ENCODE measurements at places on chromosomes 13 and 19. TPM values are rescaled to one million over a fixed set of nuclear protein-coding genes. Genes with fewer than 3 reads are reported as not detected.

The ZNF568 gene
- 14.1 TPM for total RNA-seq

The SHISA2 gene
- total RNA-seq = 21.6 TPM

The SWSAP1 gene
- 4.1 TPM for total RNA-seq

The FBXO27 gene
- total RNA-seq = 15.9 TPM

DNA sequence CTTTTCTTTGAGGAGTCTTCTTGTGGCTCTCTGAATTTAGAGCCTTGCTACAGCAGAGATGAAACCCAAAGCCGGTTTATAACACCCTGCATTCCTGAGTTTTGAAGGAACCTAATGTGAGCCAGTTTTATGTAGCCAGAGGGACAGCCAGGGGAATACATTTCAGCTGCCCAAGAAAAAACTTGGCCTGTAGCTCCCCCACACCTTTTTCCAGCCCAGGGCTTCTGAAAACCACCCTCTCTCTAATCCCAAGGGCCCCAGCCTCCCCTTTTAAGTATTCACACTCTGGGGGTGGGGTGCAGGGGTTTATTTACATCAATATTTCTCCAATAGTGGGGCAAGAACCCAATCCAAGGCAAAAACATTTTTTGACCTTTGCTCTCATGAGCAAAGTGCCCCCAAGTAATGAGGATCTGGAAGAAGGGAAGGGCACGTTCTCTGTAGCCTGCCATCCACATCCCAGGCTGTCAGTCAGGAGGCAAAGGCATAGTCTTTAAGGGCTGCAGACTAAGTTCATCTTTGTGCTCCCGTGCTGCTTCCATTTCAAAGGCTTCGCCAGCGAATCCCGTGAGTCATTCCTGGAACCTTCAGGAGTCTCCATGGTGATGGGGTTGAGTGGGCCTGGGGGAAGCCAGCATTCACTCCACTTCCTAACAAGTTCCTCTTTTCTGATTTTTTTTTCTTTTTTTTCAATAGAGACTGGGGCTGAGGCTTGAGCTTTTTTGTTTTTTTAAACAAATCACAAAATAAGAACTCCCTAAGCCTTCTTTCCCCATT lies 33.2 kb upstream of the MEDAG start:
- no peak for DNase-seq

DNA sequence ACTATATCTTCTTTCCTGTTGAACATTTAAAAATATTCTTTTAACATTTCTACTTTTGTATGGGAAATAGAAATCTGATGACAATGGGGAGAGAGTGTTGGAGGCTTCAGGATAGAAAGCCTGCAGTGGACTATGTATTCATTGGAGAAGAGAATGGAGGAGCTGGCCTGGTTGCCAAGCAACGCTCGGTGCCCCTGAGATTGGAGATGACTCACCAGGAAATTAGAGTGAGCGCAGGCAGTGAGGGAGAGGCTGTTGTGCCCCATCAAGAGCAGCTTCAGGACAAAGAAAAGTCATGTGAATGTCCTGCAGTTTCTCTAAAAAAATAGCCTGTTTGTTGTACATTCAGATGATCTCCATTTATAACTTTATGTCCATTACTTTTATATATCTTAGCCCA lies 48.7 kb upstream of the ZNF835 start:
- DNase-seq = no peak

GRCh38 chr19:45767881-45768654 lies 984 bp downstream of the SIX5 start:
- peak; percentile 73 for DNase-seq

DNA sequence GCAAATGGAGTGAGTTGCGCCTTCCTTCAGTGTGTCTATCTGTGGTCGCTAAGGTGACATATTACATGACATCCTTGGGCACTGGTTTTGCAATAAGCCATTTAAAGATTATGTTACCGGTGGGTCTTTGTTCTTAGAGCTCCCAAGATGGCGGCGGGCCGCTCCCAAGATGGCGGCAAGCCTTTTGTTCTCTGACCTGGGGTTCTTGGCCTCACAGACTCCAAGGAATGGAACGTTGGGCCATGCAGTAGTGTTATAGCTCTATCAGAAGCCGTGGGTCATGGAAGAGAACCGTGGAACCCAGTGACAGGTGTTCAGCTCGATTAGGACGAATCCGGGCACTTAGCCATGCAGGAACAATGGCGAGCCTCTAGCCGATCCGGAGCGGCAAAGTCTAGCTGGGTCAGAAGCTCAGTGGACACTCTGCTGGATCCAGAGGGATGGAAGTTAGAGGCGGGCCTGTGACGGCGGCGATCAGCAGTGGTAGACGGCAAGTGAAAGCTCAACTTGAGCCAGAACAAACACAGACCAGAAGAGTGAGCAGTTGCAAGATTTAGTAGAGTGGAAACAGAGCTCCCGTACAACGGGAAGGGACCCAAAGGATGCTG lies 188.6 kb downstream of the TEX29 start:
- DNase-seq = no peak

GRCh38 chr13:110227864-110228643 lies 78.9 kb downstream of the COL4A1 start:
- DNase-seq = no peak

DNA sequence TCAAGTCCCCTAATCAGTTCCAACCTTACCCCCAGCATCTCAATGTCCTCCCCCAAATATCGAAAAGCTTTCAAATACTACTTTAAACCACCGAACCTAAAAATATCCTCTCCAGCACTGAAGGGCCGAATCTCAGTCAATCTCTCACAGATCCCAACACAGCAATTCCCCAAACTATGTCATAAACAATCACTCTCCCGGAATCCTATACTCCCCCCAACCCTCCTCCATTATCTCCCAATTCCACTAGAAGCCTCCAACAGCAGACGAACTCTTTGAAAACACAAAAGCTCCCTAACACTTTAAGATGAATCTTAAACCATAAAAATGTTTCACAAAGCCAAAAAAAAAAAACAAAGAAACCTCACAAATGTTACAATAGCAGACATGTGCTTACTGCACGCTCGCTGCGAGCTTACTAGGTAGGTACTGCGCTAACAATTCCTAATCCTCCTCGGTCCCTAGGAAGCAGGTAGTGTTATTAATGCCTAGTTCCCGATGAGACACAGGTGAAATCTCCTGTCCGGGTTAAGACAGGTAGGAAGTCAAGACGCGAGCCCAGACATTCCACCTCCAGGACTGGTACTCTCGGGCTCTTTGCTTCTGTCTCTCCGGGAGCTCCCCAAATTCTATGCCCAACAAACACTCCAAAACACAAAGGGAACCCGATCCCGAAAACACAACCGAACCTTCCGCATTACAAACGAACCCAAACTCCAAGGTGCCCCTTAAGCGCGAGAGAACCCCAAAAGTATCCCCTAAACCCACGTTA lies 14.2 kb downstream of the FBXO46 start:
- peak; percentile 56 for DNase-seq

- peak; percentile 93 for DNase-seq
Observed at GRCh38 chr19:38004521-38005223, 97.7 kb downstream of the SIPA1L3 start.

GRCh38 chr13:26202365-26202972 lies 19.6 kb downstream of the RNF6 start:
- no peak for DNase-seq

- no peak for DNase-seq
Observed at GRCh38 chr13:76892488-76892887, 6.3 kb upstream of the KCTD12 start.

GRCh38 chr19:13153569-13154240 lies 3.5 kb downstream of the IER2 start:
- no peak for DNase-seq

DNA sequence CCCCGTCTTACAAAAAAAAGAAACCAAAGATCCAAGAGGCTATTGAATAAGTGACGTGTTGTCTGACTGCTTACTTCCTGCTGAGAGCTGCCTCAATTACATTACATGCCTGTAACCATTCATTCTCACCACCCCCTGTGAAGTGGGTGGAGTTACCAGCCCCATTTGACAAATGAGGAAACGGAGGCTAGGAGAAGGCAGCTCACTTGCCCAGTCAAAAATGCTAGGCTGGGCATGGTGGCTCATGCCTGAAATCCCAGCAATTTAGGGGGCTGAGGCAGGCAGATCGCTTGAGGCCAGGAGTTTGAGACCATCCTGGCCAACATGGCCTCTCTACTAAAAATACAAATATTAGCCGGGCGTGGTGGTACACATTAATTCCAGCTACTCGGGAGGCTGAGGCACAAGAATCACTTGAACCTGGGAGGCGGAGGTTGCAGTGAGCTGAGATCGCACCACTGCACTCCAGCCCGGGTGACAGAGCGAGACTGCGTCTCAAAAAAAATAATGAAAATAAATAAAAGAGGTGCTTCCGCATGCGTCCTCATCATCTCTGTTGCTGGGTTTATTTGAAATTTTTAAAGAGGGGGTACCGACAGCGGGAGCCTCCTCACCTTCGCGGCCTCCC lies 499 bp downstream of the LSM7 start:
- DNase-seq = no peak

Measured in prostate gland (tissue), 2 donors.